ENCODE measurements at places on chromosomes 4 and X.

DNA sequence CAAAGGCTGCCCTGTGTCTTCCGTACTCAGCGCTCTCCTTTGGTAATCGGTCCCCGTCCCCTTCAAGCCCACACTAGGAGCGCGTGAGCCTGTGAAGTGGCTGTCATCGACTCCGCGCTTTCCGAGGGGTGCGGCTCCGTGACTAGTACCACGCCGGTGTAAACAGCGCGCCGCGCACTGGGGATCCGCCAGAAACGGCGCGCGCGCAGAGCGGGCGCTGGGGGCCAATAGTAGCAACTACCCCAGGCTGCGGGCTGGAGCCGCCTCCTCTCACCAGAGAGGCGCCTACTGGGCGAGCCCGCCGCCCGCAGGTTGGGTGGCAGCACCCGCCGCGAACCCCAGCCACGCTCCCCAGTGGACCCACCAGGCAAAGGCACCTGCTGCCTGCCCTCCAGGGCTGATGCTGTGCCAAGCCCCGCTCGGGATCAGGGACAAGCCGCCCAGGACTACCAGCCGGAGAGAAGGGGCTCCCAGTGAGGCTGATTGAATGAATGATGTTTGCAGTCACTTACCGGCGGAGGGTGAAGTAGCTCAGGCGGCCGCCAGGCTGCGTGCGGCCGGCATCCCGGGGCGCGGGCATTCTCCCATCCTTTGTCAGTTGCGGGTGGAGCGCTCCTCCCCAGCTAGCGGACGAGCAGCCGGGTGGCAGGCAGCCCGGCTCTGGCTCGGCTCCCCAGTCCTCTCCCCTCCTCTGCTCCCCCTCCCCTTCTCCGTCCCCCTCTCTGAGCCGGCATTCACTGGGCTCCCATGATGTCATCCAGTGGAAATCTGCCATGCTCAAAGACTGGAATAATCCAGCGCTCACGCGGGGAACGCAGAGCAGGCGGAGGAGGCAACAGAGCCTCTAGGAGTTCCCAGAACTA, 370.3 kb upstream of the SMIM31 start:
- no peak for DNase-seq

- no peak for DNase-seq
These were observed 450.1 kb upstream of the TENM3 start for GRCh38 chr4:181793096-181793495.

- no peak for DNase-seq
These were observed 230.1 kb upstream of the ARSJ start for GRCh38 chr4:114209584-114209983.

DNA sequence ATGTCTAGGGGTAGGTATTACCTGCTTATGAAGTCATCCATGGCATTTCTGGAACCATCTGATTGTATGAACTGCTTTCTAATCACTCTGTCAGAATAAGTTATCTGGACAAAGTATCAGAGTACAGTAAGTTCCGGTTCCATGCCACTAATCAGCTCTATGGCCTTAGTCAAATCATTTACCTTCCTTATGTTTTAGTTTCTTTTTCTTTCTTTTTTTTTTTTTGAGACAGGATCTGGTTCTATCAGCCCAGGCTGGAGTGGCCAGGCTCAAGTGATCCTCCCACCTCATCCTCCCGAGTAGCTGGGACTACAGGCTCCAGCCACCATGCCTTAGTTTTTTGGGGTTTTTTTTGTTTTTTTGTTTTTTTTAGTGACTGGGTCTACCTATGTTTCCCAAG, 11.5 kb downstream of the XIAP start:
- DNase-seq, result no peak

- DNase-seq, result no peak
These were observed 8.4 kb upstream of the C4orf54 start for GRCh38 chr4:99665983-99666382.

DNA sequence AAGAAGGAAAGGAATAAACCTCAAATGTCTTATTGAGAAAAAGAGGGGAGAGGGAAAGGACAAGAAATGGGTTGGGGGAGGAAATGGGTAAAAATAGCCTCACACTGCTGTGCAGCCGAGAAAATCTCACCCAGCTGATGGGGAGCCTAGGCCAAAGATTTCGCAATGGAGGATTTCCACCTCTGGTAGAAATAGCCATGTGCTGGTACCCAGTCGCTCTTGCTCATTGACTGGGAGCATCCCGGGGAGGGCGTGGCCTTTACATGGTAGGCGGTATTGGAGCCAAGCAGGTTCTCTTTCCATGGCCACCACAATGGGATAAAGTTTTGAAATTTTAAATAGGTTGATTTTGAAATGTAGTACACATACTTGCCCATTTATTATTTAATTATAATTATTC, 255.1 kb upstream of the LDB2 start:
- no peak for DNase-seq

DNA sequence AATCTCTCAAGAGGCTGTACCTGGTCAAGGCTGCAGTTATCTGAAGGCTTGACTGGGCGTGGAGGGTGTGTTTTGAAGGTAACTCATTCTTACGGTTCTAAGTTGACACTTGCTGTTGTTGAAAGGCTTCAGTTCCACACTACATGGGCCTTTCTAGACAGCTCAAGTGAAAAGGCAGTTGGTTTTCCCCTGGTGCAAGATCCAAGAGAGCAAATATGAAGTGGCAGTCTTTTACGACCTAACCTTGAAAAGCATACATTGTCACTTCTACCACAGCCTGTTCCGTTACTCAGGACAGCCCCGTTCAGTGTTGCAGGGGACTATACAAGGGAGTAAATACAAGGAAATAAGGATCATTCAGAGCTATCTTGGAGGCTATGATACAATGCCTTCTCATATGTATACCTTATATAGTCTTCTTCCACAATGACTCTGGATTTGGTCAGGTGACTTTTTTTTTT, 46.2 kb downstream of the PDS5A start:
- no peak for DNase-seq

DNA sequence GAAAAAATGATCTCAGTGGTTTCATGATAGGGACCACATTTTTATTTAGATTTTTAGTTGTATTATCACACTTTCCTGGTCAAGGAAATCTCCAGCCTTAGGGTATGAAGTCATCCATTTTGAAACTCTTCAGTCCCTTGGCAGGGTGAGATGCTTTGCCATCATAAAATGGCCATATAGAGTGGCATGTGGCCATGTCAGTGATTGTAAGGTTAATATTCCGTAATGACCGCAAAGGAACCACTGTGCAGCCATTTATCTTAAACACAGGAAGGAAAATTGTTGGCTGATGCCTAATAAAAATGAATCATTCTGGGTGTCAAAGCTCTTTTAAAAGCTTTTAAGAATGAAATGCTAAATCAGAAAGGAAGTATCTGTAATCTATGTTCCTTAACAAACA, 35.6 kb downstream of the COMMD8 start:
- DNase-seq, result no peak

DNA sequence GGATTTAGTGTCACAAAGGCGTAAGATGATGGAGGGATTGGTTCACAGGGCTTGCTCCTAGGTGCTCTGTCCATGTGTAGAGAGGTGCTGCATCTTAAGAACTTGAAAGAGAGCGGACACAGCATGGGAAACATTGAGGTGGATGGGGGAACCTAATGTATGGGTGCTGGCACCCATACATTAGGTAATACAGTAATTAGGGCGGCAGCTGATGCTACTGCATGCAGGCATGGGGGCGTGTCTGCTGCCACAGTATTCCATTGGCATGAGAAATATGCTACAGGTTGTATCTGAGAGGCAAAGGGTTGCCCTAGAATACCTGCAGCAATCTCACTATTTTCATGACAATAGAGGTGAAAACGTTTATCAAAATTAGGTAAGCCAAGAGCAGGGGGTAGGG, 45.8 kb upstream of the UXT start:
- DNase-seq, result no peak

DNA sequence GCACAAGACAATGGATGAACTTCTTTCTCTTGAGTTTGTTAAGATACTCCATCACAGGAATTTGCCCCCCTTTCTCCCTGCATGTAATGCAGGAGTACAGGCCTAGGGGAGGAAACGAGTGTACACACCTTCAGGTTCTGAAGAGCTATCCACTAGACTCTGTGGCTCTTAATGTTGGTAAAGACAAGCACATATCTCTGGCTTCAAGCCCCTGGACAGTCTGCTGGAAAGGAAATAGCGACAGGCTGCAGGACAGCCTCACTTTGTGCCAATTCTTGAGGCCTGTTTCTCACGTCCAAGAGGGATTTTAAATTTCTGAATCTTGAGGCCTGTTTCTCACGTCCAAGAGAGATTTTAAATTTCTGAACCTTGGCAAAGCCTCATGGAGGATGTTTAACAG, 87.1 kb downstream of the RLIM start:
- DNase-seq, result no peak

DNA sequence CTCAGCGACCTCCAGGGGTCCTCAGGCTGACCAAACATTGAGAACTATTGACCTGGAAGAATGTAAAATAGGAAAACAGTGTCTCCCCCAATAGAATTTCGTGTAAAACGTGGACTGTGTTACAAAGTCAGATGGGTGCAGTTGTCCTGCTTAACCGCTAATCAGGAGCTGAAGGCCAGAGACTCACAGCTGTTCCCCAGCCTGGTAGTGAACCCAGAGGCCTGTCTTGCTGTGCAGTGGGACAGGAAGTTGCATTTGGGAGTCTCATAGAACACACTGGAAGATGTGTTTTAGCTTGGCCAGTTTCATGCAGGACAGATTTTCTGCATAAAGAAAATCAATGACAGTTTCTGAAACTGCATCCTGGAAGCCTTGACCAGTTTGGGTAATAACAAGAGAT, 151.5 kb downstream of the PTTG2 start:
- no peak for DNase-seq

- peak; percentile 31 for DNase-seq
These were observed 39.4 kb downstream of the PPM1K start for GRCh38 chr4:88244816-88245579.

- no peak for DNase-seq
These were observed 340.1 kb upstream of the CTSO start for GRCh38 chr4:156293657-156294297.

DNA sequence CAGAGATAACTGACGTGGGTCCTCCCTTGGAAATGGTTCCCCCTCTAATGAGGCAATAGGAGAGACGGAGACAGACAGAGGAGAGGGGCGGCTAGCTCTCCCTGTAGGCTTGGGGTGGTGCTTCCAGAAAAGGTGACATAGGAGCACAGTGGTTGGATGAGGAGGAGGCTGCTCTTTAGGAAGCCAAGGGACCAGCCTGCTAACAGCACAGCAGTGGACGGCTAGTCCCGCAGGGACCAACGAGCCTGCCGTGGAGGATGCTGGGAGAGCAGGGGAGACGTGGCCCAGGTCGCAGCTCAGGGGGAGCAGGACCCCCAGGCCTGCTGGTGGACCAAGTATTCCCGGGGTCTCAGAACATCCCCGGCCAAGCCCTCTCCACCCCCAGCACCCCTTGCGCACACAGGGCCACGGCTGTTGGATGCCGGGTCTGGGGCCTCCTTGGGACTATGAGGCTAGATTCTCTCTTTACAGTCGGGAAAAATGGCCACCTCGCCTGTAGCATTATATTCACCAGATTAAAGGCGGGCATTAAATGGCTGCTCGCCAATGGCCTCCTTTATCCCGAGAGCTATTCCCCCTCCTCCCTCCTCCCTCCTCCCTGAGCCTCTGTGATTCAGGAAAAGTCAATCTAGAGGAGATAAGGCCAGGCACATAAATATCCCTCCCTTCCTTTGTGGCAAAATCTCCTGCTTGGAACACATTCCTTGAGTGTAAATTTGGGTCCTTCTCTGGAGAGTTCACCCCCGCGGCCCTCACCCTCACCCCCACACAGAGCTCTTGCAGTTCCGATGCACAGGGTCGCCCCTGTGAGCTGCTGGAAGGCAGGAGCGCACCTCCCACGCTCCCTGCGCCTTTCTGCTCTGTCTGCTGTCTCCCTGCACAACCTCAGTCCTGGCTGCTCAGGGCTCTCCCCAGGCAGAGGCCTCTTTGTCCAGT, 30.5 kb upstream of the NSG1 start:
- no peak for DNase-seq

GRCh38 chrX:47245156-47245555, 12.3 kb downstream of the USP11 start:
- DNase-seq, result no peak

DNA sequence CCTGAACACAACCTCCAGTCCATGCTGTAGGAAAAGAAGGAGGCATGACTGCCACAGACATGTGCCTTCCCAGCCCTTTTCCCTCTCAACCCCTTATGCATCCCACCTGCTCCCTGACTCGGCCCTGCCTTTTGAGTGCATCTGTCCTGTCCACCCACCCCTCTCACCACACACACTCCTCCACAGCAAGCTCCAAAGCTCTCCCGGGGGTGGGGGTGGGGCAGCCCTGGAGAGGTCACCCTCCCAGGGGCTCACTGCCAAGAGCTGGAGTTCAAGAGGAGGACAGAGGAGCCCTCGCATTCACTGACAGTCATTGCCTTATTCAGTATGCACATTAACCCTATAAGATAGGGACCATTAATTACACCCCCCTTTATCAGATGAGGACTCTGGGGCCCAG, 46.6 kb upstream of the MAMLD1 start:
- DNase-seq, result no peak

DNA sequence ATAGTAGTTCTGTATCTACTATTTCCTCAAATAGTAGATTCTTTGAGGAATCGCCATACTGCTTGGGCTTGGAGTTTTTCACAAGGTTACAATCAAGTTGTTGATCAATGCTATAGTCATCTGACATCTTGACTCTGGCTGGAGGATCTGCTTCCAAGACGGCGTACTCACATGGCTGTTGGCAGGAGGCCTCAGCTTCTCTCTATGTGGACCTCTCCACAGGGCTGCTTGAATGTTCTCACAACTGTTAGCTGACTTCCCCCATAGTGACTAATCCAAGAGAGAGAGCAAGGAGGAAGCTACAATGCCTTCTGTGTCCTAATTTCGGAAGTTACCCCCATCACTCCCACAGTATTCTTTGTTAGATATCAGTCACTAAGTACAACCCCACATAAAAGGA, 10.3 kb downstream of the EGFL6 start:
- DNase-seq, result no peak

GRCh38 chr4:30854531-30854930, 134.4 kb downstream of the PCDH7 start:
- no peak for DNase-seq

DNA sequence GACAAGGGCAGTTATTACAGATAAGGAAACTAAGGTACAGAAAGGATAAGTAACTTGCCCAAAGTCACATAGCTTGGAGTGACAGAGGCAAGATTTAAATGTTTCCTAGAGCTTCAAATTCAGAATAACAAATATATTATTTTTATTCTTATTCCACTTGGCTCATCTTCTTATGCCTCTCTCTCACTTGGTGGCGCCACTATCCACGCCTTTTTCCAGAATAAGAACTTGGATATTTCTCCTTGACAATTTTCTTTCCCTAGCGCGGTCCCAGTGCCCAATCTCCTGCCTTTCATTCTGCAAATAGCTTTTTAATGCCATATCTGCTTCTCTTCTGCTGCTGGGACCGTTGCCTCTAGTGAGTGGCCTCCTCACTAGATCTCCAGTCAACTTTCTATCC, 78.5 kb downstream of the MSN start:
- no peak for DNase-seq
